ENCODE measurements at places on chromosomes 11 and 22.

GRCh38 chr22:46801826-46802607, 39.6 kb downstream of the TBC1D22A start:
- peak; percentile 79 for DNase-seq

DNA sequence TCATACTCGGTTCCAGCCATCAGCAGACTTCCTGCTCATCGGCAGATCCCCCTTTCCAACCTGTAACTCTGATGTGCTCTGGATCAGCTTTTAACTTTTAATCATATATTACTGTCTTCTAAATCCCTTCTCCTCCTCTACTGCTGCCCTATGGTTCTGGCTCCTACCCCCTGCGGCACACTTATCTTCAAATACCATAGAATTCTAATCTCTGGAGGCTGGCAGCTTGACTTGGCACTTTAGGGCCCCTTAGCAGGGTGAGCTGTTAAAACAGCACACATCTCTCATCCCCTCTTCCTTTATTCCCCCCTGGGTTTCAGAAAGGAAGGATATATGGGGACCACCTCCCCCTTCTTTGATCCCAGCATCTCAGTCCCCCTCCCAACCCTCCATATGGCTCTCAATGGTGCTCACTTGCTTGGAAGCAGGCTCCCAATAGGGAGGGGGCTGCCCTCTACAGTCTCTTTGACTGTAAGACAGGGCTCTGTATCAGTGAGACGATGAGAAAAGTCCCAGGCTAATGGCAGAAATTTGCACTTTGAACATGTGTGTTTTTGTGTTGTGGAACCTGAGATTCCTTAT, 4.4 kb upstream of the CNTF start:
- DNase-seq = no peak

DNA sequence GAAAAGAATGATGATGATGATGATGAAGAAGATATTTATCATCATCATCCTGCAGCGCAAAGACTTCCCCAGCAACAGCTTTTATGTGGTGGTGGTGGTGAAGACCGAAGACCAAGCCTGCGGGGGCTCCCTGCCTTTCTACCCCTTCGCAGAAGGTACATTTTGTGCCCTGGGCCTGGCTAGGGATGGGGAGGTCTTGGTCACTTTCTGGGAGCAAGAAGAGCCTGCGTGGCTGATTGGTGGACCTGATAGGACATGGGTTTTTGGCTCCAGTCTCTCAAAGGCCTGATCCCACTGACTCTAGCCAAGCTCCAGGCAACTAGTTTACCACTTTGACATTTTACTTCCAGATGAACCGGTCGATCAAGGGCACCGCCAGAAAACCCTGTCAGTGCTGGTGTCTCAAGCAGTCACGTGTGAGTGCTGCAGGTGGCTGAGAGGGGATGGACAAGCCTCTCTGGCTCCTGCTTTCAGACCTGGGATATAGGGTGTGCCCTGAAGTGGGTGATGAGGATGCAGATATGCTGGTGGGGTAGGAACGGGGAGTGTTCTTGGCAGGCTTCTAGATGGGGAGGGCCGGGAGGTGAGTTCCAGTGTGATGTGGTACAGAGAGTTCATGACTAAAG, 5.3 kb downstream of the SIDT2 start:
- no peak for DNase-seq

GRCh38 chr22:32475468-32476010, 928 bp downstream of the FBXO7 start:
- peak; percentile 44 for DNase-seq

DNA sequence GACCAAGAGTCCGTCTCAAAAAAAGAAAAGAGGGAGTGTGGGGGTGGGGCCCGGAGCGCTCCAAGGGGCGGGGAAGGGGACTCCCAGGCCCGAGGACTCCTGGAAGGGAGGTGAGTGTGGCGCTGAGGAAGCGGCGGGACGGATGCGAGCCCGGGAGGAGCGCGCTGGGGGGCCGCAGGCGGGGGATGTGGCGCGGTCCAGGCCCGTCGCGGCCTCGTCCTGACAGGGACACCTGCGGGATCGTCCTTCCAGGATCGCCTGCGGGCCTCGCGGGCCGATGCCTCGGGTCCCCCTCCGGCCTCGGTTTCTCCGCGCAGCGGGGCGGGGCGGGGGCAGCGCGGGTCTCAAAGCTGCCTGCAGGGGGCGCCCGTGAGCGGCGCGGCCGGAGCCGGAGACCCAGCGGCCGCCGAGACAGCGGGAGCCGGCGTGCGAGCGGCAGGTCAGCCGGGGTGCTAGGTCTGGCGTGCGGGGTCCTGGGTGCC, 3.8 kb upstream of the ADORA2A start:
- peak; percentile 78 for DNase-seq

DNA sequence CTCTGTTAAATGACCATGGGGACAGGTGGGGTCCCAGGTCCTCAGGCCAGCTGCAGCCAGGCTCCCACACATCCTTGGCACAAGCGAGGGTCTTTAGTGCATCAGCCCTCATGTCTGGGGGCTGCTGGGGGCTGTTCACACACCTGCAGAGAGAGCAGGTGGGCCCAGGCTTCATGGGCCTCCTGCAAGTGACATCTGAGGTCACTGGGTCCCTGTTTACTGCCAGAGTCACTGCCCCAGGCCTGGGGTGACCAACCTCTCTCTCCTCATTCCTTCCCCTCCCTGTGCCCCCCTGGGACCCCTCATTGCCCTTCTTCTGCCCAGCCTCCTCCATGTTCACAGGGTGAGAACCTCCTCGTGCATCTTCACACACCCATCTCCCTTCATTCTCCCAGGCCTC, 92.4 kb downstream of the RTL6 start:
- DNase-seq = no peak

All from upper lobe of left lung (tissue), 6 donors.